ENCODE measurements at places on chromosomes 11 and 22. TPM values are rescaled to one million over a fixed set of nuclear protein-coding genes. Genes with fewer than 3 reads are reported as not detected.

GRCh38 chr22:24039046-24039445 is 27.9 kb downstream of the CABIN1 start:
- no peak for DNase-seq

- DNase-seq: no peak
These were observed 48.5 kb downstream of the GGTLC2 start for GRCh38 chr22:22692707-22693530.

DNA sequence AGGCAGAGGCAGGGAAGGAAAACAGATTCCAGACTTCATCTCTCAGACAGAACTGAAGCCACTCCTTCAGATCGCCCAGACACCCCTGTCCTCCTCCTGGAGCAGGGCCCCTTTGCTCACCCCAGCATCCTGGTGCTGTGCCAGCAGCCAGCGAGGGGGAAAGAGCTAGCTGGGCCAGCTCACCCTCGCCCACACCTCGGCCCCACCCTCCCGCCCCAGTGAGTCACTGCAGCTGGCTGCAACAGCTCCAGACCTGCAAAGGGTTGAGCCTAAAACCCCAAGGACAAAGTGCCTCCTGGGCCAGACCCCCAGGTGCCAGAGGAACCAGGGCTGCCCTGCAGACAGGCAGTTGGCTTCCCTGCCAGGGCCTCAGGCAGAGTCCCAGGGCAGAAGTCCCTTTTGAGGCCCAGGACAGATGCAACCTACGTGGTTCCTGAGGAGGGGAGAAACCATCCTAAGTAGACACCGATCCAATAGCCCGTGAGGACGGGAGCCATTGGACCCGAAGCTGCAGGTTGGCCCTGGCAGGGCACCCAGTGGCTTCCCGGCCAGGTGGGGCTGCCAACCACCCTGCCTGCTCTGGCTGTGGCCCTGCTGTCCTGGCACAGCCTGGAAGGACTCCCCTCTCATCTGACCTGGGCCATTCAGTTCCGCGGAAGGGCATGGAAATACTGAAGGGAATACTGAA is 7.2 kb downstream of the AHNAK start:
- no peak for DNase-seq

- DNase-seq: no peak
These were observed 23.3 kb downstream of the ARL14EP start for GRCh38 chr11:30346068-30346688.

DNA sequence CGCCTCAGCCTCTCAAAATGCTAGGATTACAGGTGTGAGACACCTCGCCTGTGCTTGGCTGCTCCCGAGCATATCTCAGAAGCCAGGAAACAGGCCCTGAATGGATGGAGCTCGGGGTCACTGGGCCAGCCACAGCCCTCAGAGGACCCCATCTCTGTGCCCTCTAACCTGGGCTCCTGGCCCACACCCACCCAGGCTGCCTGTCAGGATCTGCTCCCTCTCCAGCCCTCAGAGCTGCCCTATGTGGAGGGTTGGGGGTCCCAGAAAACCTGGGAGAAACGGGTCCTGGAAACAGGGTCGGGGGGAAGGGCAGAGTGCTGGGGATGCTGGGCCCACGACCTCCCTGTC is 5.2 kb upstream of the CCDC188 start:
- DNase-seq: no peak

- no peak for DNase-seq
These were observed 78.2 kb downstream of the KCNC1 start for GRCh38 chr11:17812865-17813187.

- no peak for DNase-seq
These were observed 117.0 kb downstream of the ME3 start for GRCh38 chr11:86555401-86555800.

GRCh38 chr11:3036419-3036818 is 20.8 kb downstream of the CARS1 start:
- DNase-seq: no peak

- DNase-seq: no peak
These were observed 23.9 kb upstream of the LYVE1 start for GRCh38 chr11:10592331-10592730.

GRCh38 chr22:25482868-25483639 is 81.4 kb upstream of the GRK3 start:
- DNase-seq: no peak

GRCh38 chr11:93295921-93296575 is 34.5 kb upstream of the DEUP1 start:
- no peak for DNase-seq

- DNase-seq: no peak
These were observed 42.3 kb downstream of the GRAMD1B start for GRCh38 chr11:123472236-123472935.

DNA sequence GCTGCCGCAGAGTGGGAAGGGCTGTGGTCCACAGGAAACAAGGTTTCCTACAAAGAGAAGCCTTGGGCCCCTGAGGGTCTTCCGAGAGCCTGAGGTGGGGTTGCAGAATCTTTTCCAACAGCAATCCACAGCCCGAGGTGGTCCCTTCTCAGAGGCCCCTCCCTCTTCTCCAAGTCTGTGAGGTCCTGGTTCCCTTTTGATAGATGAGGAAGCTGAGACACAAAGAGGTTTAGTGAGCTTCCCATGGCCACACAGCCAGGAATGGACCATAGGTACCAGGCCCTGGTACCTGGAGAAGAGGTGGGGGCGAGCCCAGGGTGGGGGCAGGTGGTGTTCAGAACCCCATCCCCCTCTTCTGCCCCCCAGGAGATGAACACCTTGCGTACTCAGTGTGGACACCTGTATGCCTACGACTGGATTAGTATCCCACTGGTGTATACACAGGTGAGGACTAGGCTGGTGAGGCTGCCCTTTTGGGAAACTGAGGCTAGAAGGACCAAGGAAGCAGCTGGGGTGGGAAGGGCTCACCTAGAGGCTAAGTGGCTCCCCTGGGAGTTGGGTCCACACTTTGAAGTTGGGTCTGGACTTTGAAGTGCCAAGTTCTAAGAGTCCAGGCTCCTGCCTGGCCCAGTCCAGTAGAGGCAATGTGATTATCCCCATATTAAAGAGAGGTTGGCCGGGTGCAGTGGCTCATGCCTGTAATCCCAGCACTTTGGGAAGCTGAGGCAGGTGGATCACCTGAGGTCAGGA is 7.0 kb downstream of the BEST1 start:
- DNase-seq: no peak

DNA sequence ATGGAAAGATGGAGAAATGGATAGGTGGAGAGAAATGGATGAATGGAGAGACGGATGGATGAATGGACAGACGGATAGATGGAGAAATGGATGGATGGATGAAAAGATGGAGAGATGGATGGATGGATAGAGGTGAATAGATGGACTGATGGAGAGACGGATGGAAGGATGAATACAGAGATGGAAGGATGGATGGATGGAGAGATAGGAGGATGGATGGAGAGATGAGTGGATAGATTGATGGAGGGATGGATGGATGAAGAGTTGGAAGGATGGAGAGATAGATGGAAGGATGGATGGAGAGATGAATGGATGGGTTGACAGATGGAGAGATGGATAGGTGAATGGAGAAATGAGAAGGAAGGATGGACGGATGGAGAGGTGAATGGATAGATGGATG is 63.7 kb downstream of the FLRT1 start:
- DNase-seq: no peak

- no peak for DNase-seq
These were observed 393.7 kb downstream of the TMEM135 start for GRCh38 chr11:87431392-87431791.

GRCh38 chr11:2585566-2586086 is 114.2 kb downstream of the KCNQ1OT1 start:
- DNase-seq: no peak

GRCh38 chr11:72581067-72581466 is 93.2 kb downstream of the PDE2A start:
- peak; percentile 22 for DNase-seq

DNA sequence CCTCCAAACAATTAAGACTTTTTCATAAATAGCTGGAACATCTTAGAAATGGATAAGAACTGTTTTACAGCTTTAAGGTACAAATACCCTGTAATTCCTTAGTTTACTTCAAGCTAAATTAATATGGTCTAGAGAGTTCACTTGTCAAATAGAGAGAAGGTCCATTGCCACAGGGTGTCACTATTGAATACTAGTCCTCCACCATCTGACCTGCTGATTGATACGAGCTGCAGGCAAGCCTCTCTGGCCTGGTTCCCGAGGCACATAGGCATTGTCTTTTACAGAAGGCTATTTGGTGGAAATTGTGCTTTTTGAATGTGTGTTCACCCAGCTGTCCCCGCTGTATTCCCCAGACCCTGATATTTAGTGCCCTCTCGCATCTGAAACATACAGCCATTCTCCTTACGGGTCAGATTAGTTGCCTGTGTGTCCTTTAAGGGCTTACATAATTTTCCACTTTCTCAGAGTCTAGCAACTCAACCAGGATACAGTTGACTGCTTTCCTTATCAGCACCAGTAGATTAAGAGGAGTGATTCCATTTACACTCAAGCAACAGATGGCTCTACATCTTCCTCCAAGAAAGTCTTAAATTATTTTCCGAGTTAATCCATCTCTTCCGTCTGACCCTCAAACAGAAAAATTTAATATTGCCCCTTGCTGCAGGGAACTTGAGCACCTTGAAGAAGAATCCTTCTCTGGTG is 788.8 kb upstream of the FAT3 start:
- no peak for DNase-seq

LINC01488 gene
- 0.08 TPM for total RNA-seq

ARL2 gene
- 131 TPM for total RNA-seq

KIRREL3 gene
- total RNA-seq: 0.24 TPM

MB gene
- 17,829 TPM for total RNA-seq

ATL3 gene
- total RNA-seq: 15.4 TPM

CHCHD10 gene
- 1,642 TPM for total RNA-seq

Measured in Right ventricle myocardium inferior (tissue), 1 donor.